Right renal cortex interstitium (tissue), 3 donors: ENCODE measurements at places on chromosomes 7 and 10. TPM values are rescaled to one million over a fixed set of nuclear protein-coding genes. Genes with fewer than 3 reads are reported as not detected.

DNA sequence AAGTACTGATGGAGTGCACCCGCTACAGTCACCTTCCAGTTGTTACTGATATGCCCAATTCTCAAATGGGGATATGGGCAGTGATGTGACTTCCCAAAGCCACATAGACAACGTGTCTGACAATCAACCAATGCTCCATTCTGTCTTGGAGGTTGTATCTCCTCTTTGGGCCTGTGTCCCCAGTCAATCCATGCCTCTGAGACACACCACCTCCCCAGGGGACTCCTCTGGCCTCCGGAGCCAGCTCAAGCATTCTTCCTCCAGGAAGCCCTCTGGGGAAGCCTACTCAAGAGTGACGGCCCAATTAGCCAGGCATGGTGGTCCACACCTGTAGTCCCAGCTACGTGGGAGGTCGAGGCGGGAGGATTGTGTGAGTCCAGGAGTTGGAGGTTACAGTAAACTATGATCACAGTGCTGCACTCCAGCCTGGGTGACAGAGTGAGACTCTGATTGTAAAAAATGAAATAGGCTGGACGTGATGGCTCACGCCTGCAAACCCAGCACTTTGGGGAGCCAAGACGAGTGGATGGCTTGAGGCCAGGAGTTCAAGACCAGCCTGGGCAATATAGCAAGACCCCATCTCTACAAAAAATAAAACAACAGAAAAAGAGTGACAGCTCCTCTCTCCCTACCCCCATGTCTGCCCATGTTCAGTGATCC lies 99.5 kb upstream of the TNRC18 start:
- DNase-seq: no peak

VPS41 gene
- 86.2 TPM for polyA plus RNA-seq

DNA sequence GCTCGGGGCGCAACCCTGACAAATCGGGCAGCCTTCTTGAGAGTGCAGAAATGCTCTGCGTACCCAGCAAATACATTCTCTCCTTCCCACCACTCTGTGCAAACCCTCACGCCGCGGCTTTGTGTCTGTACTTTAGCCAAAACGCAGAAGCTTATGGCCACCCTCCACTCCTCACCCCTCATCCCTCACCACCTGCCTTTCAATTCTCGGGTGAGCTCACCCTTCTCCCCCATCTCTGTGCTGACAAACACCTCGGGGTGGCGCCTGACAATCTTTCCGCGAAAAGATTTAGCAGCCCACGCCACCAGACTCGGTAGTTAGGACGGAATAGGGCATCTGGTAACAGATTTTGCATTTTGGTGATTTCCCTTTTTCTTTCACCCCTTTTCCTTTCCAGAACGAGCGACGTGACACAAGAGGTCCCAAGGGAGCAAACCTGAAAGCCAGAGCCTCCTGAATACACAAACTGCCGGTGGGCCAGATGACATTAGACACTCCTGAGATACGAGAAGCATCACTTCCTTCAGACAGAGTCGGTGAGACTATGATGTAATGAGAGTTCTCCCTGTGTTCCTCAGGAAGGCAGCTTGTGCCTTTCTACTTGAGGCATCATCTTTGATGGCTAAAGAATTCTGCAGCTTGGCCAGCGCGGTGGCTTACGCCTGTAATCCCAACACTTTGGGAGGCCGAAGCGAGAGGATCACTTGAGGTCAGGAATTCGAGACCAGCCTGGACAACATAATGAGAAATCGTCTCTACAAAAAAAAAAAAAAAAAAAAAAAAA lies 671 bp upstream of the ATAD1 start:
- DNase-seq: peak; percentile 17

EN2 gene
- polyA plus RNA-seq: 0.06 TPM

GRCh38 chr10:114322344-114322743 lies 82.0 kb downstream of the AFAP1L2 start:
- no peak for DNase-seq

DNA sequence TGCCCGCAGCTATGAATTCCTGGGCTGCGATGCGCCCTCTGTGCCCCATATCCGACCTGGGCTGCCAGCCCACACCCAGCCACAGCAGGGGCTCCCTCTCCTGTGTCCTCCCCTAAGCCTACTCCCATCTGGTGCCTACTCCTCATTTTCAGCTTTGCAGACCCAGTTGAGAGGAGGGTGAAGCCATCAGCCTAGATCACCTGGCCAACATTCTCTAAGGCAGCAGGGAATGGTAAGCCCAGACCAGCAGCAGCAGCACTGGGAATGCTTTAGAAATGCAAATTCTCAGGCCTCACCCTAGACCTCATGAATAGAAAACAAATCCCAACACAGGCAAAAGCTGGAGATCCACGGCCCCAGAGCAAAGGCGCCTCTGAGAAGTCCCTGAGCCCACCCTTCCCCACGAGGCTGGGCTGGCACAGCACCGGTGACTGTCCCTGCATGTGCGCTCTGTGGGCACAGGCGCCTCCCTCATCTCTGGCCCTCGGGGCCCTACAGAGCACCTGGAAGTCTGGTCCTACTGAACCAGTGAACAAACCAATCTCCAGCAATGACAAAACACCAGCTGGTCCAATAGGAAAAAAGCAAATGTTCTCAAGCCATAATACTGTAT lies 161.4 kb downstream of the GFRA1 start:
- no peak for DNase-seq

GRCh38 chr7:141209454-141209853 lies 135.6 kb downstream of the TMEM178B start:
- DNase-seq: no peak

TNS3 gene
- polyA plus RNA-seq: 85.9 TPM

LRRC4 gene
- 7.3 TPM for polyA plus RNA-seq

SRRM3 gene
- 2.3 TPM for polyA plus RNA-seq

GRCh38 chr10:43772171-43772570 lies 123.5 kb upstream of the ZNF32 start:
- no peak for DNase-seq

DNA sequence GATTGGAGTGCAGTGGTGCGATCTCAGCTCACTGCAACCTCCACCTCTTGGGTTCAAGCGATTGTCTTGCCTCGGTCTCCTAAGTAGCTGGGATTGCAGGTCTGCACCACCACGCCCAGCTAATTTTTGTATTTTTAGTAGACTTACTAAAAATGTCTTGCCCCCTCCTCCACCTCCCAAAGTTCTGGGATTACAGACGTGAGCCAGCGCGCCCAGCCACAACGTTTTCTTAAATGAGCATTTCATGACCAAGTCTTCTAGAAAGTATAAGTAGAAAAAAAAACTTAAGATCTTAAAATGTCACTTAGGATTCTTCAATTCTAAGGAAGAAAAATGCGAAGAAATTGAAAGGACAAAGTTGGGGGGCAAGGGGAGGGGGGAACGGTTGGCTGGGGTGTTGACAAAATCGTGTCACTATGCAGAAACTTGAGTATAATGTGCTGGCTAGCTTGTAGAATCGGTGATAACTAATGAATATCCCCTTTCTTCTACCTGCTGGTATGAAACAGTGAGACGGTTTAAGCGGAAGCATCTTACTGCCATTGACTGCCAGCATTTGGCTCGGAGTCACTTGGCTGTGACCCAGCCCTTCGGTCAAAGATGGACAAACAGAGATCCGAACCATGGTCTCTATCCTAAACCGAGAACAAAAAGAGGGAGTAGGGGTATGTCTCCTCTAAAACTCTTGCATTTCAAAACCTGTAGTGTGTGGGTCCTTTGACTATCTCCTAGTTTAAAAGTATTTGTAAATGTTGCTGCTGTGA lies 12.7 kb downstream of the FBH1 start:
- DNase-seq: no peak

- DNase-seq: no peak
Measured at GRCh38 chr10:123398180-123398591, 244.0 kb downstream of the BUB3 start.

DNA sequence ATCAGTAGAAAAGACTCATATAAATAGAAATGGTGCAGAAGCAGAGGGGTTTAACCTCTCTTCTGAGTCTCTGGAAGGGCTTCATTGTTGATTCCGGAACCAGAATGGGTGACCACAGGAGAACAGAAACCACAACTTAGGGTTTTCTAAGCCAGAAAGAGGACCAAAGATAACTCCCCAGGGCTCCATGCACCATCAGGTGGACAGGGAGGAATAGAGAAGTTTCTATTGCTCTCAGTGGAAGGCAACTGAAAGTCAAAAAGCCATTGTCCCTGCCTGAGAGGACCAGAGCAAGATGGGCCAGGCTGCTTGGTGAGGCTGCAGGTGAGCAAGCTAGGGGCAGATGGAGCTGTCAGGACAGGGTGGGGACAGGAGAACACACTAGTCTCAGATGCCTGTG lies 14.6 kb upstream of the NPS start:
- DNase-seq: no peak

DNA sequence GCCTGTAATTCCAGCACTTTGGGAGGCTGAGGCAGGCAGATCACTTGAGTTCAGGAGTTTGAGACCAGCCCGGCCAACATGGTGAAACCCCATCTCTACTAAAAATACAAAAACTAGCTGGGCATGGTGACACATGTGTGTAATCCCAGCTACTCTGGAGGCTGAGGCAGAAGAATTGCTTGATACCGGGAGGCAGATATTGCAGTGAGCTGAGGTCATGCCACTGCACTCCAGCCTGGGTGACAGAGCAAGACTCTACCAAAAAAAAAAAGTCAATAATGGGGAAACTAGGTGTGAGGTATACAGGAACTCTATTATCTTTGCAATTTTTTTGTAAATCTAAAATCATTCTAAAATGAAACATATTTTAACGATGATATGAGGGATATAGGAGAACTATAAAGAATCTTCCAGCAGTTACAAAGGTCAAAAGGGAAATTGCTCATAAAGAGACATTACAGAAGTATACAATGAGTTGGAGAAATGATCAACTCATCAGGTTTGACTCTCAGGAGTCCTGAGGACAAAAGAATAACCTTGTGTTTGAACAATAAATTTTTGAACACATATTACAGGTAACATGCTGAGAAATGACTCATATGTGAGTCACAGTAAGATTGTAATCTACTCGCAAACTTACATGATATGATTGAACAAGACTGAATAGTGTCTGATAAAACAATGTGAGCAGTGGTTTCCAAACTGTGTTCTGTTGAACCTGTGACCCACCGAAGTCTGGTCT lies 272.6 kb downstream of the FGFR2 start:
- no peak for DNase-seq

GRCh38 chr10:107859065-107859464 lies 694.6 kb upstream of the SORCS1 start:
- DNase-seq: no peak

TAS2R41 gene
- not detected for polyA plus RNA-seq

DNA sequence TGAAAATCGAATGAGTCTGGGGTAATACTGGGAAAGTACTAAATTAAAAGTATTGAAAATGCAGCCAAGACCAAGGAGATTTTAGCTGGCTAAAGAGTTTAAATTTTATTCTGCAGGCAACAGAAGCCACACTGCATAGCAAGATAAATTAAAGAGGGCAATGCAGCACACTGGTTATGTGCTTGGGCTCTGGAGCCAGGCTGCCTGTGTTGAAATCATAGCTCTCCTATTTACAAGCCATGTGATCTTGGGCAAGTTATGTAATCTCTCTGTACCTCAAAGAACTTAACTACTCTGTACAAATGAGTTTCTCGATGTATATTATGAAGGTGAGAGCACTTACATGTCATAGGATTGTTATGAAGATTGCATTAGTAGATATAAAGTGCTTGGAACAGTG lies 9.9 kb downstream of the SLC25A13 start:
- no peak for DNase-seq

DNA sequence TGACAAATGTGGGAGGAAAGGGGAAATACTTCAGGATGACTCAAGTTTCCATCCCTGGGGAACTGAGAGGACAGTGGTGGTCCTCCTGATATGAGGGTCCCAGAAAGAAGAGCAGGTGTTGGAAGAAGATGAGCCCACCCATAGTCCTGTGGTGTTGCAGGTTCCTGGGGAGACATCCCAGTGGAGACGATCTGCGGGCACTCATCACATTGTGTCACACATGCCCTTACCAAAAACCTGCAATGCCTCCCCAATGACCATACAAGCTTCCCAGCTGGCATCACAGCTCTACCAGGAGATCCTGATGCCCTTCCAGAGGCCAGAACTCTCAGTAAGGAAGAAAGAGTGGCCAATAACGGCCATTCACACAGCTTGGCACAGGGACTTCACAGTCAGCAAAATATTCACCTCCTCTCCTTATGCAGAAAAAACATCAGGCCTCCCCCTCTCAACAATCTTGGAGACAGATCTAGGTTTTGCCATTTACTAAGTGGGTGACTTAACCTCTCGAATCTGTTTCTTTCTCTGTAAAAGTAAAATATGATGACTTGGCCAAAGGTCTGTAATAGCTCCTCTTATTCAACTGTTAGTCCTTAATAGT lies 9.0 kb downstream of the PUS7 start:
- DNase-seq: no peak

KBTBD2 gene
- 58.7 TPM for polyA plus RNA-seq

DNA sequence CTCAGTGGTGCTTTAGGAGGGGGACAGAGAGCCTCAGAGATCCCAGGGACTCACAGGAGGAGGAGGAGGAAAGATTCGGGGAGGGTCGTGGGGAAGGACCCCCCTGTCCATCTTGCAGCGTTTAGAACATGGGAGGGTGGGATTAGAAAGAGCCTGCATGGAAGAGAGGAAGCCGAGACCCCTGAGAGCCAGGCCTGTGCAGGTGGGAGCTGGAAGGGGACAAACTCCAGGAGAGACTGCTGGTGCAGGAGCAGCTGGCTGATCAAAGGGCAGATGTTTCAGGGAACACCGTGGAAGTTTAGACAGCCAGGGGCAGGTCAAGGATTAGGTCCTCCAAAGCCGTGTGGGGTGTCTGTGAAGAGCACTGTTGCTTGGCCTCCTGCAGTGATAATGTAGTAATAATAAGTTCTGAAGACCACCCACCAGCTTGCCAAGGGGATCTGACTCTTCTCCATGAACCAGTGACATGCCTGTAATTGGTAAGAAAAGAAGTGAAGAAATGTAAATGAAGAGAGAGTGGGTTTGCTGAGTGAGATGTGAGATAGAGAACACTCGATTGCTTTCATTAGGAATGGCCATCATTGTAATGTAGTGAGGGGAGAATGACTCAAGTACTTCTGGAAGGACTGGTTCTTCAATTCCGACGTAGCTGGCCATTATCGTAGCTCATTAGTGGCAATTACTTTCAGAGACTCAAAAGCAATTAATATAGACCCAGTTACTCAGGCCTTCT lies 425.6 kb downstream of the PAXIP1 start:
- no peak for DNase-seq

- no peak for DNase-seq
Measured at GRCh38 chr10:17368708-17369272, 85.6 kb downstream of the ST8SIA6 start.

DDC gene
- 101 TPM for polyA plus RNA-seq

CYP26C1 gene
- polyA plus RNA-seq: 0.07 TPM

GRCh38 chr10:4504550-4504949 lies 321.5 kb upstream of the AKR1E2 start:
- DNase-seq: no peak

TLX1 gene
- polyA plus RNA-seq: 0.07 TPM

CH25H gene
- 0.13 TPM for polyA plus RNA-seq

DNA sequence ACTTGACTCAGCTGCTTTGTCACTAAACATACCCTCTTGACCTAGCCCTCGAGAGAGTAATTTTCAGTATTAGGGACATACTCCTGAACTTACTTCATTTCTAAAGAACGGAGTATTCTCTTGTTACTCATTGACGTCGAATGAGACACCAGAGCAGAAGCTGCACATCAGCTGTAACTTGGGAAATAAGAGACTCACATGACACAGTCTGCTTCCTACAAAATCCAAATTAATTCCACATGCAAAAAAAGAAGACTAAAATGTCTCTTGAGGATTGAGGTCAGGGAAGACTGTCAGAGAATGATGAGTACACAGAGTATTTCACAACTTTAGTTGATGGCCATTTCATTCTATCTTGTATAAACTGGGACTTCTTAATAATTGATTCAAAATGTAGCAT lies 114.7 kb upstream of the EGFR start:
- DNase-seq: no peak

- no peak for DNase-seq
Measured at GRCh38 chr7:17500736-17501135, 202.3 kb downstream of the AHR start.

CUBN gene
- 237 TPM for polyA plus RNA-seq

CLEC2L gene
- 0.69 TPM for polyA plus RNA-seq
